Mesothelial cell of epicardium (in vitro differentiated cells): ENCODE measurements at places on chromosomes 3 and 15.

- no peak for DNase-seq
Observed at GRCh38 chr3:14718539-14718938, 43.6 kb downstream of the C3orf20 start.

GRCh38 chr3:36244728-36245127, 135.6 kb upstream of the STAC start:
- no peak for DNase-seq

GRCh38 chr15:72474466-72474911, 359 bp downstream of the ARIH1 start:
- peak; percentile 31 for DNase-seq

GRCh38 chr3:182794455-182795388, 1.4 kb downstream of the ATP11B start:
- DNase-seq = no peak

DNA sequence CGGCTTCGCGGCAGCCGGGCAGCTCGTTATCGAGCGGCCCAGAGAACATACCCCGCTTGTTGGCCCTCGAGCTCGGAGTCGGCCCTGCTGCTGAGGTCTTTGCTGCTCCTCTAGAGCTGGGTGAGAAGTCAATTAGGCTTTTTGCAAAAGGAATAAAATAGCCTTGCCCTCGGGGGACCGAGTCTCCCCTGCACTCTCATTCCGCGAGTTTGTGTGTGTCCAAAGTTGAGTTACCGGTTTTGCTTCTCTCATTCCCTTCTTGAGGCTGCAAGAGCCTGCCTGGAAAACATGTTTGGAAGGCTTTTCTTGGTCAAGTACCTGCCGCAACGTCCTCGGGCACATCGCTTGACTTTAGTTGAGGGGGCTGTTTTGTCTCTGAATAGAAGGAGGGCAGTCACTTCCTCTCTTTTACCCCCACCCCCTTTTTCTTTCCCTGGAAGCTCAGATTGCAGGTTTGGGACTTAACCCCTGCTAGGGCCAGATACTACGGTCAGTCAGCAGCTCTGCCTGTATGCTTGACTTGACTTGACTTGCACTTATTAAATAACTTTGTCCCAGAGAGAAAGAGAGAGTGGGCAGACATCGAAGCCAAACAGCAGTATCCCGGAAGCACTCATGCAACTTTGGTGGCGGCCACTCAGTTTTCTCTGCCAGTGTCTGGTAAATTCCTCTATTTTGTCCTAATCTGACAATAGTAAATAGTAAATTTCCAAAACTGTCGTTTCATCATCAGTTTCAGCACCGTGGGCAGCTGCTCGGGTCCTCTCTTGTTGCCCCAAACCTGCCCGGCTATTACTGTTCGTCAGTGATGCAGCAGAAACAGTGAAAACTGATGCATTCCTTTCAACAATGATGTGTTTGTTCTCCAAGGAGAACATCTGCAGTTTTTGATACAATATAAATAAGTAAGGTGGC, 609 bp downstream of the RNF13 start:
- DNase-seq = no peak

DNA sequence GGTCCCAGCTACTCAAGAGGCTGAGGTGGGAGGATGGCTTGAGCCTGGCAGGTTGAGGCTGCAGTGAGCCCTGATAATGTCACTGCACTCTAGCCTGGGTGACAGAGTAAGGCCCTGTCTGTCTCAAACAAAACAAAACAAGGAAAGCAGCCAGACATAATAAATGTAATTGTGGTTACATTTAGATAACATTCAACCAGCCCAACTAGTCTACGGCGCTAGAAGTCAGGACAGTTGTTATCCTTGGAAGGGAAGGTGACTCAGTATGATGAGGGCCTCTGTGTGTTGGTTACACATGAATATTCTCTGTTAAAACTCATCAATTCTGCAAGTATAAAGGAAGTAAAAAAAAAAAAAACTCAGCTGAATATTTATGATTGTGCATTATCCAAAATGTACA, 27.0 kb upstream of the CSPG5 start:
- DNase-seq = no peak

DNA sequence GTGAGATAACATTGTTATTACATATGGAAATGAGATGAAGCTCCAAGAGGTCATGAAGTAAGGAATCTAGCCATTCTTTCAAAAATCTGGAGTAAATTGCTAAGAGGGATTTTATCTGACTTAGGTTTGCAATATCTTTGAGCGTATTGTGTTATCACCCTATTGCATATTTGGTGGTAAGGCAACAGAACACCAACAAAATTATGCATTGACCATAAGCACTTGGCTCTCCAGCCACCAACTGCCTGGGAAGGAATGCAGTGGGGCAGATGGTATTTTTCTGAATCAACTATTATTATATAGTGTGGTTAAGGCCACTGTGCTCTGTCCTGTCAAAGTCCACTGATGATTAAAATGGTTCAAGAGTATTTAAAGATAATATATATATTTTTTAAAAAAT, 287.9 kb upstream of the SEMA6D start:
- no peak for DNase-seq

- no peak for DNase-seq
Observed at GRCh38 chr3:44682182-44682896, 30.1 kb upstream of the ZNF502 start.

DNA sequence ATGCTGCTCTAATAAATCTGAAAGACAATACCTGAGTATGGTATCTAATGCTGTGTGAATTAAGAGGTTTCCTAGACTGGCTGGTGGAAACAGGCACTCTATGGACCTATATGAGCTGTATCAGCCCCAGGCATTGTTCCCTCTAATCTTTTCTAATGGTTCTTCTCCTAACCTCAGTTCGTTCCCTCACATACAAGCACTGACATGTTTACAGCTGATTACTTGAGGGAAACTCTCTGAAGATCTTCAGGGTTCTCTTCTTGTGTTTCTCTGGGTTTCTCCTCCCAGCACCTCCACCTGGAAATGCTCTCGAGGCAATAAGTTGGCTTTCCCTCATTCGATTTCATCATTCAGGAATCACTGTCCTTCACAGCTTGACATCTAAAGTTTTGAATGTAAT, 52.9 kb downstream of the KLF15 start:
- no peak for DNase-seq
